Effector CD8-positive, alpha-beta T cell (primary cell): ENCODE measurements at places on chromosomes 4 and X.

DNA sequence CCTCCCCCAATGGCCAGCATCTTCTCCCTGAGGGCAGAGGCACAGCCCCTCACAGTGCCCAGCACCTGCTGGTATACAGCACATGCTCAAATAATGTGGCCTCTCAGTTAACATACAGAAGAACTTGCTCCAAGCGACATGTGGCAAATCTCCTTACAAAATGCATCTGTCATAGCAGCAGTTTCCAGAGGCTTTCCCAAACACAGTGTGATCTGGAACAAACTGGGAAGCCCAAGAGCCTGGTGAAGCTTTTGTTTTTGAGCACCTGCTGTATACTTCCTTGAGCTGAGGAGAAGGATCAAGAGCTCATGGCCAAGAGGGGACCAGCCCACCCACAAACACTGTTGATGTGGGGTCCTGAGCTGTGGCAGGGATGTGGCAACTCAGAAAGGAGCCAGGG, 34.8 kb upstream of the HTRA3 start:
- no peak for DNase-seq

GRCh38 chrX:96971812-96972211, 88.1 kb downstream of the RPA4 start:
- no peak for DNase-seq

DNA sequence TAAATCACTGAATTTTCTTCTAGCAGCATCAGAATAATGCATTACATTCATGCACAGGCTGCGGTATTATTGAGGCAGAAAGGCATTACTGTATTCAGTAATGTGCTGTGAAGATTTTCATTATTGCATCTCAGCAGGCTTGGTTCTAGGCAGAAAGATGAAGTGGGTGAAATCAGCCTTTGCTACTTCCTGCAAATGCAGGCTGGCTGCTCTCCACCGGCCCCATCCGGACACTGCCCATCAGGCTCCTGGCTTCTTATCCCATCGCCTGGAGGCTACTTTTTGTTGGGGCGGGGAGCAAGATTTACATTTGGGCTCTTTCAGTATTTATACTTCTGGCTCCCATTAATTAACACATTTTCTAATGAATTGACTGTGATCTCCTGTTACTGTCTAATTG, 117.8 kb downstream of the FRAS1 start:
- DNase-seq: no peak

DNA sequence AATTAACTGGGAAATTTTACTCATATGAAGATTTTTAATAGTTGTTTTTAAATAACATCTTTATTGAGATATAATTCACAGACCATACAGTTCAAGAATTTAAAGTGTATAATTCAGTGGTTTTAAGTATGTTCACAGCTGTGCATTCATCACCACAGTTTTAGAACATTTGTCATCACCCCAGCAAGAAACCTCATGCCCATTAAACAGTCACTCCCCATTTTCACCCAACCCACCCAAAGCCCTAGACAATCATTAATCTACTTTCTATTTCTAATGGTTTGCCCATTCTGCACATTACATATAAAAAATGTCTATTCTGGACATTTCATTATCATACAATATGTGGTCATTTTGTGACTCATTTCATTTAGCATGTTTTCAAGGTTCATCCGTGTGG, 2.8 kb downstream of the UPRT start:
- DNase-seq: no peak

GRCh38 chr4:10456595-10457254, 501 bp downstream of the ZNF518B start:
- peak; percentile 26 for DNase-seq

- no peak for DNase-seq
Measured at GRCh38 chr4:128427832-128428366, 140.3 kb upstream of the PGRMC2 start.

- no peak for DNase-seq
Measured at GRCh38 chr4:6891436-6892170, 18.0 kb upstream of the TBC1D14 start.

GRCh38 chr4:113437129-113437528, 324.4 kb downstream of the CAMK2D start:
- DNase-seq: no peak

- DNase-seq: no peak
Measured at GRCh38 chr4:18366892-18367291, 345.3 kb upstream of the LCORL start.

GRCh38 chr4:1081689-1082040, 31.7 kb downstream of the RNF212 start:
- DNase-seq: no peak

- DNase-seq: no peak
Measured at GRCh38 chr4:100795581-100795980, 277.8 kb upstream of the EMCN start.

DNA sequence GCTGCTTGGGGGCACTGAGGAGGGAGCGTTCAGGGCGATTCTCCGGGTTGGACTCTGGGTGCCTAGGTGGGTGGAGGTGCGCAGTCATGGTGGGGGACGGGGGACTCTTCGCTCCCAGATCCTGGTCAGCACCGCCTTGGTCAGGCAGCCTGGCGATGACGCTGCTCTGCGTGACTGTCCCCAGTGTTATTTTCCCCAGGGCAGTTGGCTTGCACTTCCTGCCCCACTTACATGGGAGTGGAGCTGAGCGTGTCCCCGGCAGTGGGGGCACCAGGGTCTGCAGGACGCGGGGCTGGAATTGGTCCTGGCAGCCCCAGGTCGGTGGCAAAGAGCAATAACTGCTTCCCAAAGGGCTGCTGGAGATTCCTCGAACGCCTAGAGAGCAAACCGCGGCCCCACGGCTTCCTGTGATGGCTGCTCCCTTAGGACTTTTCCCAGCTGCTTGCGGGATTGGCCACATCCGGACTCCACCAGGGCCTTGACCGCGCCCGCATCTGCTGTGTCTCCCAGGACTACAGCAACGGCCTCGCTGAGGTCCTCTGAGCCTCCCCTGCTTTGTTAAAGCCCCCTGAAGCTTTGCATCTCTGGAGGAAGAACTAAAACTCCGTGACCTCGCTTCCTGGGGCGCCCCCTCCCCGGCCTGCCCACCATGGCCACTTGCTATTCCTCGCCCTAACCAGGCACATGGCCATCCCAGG, 35.3 kb upstream of the GPR78 start:
- DNase-seq: no peak

GRCh38 chrX:124954402-124954801, 365.3 kb upstream of the TEX13C start:
- DNase-seq: no peak

DNA sequence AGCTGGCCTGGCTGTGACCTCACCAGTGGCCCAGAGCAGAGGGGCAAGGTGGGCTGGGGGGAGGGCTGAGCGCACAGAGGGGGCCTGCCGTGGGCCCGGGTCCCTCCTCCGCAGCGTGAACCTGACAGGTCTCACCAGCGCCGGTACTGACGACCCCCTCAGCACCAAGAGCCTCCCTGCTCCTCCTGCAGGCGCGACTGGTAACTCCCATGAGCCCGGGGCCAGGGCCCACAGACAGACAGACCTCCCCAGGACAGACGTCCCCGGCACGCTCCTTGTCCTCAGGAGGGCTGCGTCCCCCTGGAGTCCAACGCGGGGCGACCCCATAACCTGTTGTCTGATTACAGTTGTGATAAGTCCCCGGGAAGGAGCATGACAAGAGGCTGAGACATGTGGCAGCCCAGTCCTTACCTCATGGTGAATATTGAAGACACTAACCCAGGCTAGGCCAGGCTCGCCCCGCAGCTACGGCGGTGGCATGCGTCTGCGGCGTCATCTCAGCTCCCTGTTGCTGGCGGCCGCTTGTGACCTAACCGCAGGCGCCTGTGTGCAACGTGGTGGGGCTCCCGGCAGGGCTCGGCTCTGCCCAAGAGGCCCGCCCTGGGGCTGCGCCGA, 8.5 kb downstream of the AKAP17A start:
- DNase-seq: no peak

DNA sequence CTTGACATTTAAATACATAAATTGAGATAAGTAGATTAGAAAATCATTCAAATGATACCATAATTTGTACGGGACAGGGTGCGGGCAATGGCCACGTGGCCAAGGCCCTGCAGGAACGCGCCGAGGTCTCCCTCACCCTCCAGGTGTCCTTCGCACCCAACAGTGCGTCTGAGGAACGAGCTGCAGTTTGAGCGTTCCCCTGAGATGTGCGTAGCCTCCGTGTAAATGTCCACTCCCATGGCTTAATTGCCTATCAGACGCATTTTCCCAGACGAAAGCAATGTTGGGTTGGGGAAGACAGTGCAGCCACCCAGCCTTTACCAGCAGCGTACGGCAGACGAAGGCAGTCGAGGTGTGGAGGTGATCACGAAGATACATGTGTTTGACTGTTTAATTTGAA, 56.4 kb downstream of the CPLX1 start:
- no peak for DNase-seq

- no peak for DNase-seq
Measured at GRCh38 chr4:67725132-67725531, 24.2 kb upstream of the UBA6 start.

DNA sequence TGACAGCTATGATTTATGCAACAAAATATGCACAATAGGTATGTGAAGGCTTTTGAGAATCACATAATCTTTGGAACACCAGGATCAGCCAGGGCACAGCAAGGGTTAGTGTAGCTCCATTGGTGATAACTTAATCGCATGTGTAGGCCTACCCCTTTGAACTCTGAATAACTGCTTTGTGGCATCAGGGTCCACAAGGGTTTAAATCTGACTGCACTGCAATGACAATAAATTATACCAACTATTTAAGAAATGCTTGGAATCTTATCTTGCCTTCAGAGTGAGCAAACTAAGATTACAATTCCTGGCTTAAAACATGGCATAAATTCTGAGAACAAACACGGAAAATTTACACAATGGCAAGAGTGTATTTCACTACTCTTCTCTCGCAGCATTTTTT, 245.8 kb downstream of the FBXO8 start:
- DNase-seq: no peak

GRCh38 chrX:68838571-68838910, 9.7 kb downstream of the EFNB1 start:
- no peak for DNase-seq

DNA sequence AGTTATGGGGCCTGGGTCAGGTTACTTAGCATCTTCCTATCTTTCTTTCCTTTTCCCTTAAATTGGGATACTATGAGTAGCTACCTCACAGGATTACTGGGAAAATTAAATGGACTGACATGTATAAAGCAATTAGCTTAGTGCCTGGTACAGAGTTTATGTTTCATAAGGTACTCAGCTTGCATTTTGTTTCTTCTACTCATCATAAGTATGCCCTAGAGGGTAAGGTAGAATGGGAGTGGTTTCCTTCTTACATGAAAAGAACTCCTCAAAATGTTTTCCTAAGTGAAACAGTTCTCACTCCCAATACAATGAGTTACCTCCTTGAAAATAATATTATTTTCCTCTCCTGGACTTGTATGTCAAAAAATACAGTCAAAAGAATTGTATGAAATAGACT, 75.7 kb downstream of the NPFFR2 start:
- DNase-seq: no peak

DNA sequence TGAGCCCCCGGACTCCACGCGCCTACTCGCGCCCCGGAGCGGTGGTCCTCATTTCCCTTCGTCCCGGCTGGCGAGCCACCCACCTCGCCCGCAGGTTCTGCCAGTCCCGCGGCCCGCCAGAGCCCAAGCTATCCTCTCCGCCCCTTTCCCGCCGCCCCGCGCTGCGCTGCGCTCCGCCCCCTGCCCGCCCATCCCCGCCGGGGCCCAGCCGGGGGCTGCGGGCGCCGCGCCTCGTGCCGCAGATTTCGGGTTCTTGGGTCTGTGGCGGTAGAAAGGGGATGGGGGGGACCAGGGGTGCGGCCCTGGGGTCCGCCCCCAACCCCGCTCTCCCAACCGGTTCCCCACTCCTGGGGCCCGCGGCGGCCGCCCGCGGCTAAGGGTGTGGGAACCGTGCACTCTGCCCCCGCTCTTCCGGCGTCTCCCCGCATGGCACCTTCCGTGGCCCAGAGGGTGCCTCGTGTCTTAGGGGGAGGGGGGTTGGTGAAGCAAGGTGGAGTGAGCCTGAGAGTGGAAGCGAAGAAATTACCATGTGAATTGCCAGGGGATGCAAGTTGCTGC, 650.8 kb upstream of the DIPK2B start:
- DNase-seq: peak; percentile 8

DNA sequence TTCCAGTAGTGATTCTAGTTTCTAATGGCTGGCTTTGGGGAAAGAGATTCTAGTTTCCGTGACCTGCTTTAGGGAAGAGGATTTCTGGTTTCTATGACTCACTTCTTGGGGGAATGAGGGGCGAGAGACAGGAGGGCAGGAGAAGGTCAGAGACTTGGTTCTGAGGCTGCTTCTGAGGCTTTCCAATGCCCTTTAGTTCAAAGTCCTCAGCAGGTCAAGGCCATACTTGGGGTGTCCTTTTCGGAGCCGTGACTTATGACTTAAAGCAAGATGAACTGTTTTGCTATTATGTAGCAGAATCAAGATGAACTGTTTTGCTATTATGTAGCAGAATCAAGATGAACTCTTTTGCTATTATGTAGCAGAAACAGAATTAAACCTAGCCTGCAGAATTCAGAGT, 52.2 kb upstream of the TLR3 start:
- DNase-seq: no peak

GRCh38 chr4:68183417-68183816, 53.7 kb upstream of the TMPRSS11F start:
- no peak for DNase-seq

DNA sequence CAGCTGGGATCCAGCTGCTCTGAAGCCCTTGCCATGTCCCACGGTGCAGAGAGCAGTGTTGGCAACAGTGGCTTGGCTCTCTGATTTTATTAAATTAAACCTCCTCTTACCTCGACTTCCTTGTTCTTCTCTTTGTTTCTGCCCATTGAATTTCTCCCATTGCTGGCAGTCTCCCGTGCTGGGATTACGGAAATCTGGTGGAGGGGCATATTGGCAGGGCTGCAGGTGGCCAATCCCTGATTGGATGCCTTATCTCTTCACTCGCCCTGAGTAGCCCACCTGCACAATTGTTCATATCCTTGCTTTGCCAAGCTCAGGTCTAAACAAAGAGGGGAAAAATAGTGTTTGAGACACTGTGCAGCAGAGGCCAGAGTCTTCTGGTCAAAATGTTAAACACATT, 493.9 kb downstream of the TMA16 start:
- DNase-seq: no peak

GRCh38 chr4:38128478-38129459, 168.6 kb downstream of the PTTG2 start:
- DNase-seq: no peak

- DNase-seq: no peak
Measured at GRCh38 chrX:74242050-74242449, 61.9 kb upstream of the ZCCHC13 start.

DNA sequence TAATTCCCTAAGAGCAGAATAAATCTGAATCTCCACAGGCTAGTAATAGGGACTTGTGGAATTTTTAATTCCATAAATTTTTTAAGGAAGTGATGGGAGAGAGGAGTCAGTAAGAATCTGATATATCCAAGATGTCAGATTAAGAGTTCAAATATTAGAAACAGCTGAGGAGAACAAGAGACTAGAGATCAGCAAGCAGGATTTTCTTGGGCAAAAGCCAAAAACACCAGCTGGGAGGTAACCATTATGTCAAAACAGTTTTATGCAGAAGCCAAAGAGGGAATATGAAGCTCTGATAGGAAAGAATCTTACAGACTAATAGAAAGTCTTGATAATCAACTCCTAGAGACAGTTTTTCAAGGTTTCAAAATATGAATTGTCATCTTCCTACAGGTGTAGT, 72.2 kb upstream of the RBPJ start:
- DNase-seq: no peak
